ENCODE measurements at places on chromosomes 16 and 17. TPM values are rescaled to one million over a fixed set of nuclear protein-coding genes. Genes with fewer than 3 reads are reported as not detected.
A peak's percentile ranks its signal among the peaks of the same experiment; 100 is the strongest.

- DNase-seq: no peak
Observed at GRCh38 chr16:67766291-67766690, 40.1 kb downstream of the RANBP10 start.

DNA sequence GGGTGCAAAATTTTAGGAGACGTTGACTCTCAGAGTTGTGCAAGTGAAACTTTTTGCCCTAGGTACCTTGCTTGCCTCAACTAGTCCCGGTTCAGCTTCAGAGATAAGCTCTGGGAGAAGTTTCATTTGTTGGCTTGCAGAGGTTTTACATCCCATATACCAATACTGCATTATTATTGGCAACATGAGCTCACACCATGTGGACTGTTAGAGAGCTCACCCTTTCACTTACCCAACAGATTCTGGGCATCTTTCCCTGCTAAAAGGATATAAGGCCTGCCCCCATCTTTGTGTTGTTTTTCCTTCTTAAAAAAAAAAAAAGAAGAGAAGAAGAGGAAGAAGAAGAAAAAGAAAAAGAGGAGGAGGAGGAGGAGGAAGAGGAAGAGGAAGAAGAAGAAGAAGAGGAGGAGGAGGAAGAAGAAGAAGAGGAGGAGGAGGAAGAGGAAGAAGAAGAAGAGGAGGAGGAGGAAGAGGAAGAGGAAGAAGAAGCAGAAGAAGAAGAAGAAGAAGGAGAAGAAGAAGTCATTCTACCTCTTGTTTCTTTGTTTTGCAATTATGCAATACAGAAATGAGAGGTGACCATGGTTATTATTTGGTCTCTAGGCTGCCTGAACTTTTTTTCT is 292.6 kb upstream of the IRX3 start:
- no peak for DNase-seq

DBNDD1 gene
- 28.9 TPM for total RNA-seq

DNA sequence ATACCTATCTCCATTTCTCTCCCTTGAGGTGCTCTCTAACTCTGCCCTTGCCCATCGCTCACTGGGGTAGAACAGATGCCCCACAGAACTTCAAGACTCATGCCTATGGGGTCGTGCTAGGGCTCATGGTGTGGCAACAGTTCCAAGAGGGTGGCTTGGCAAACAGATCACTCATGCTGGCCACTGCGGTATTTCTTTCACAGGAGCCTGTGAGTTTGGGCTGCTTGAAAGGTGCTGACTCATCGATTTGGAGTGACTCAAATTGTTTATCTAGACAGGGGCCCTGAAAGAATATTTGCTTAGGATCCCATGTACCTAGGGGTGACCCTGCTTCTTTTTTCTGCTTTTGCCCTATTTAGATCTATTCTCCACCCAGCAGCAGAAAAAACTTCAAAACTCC is 69.9 kb downstream of the IRX5 start:
- DNase-seq: no peak

C1QL1 gene
- 22.9 TPM for total RNA-seq

- DNase-seq: no peak
Observed at GRCh38 chr16:22005746-22006145, 2.2 kb upstream of the MOSMO start.

HS3ST4 gene
- total RNA-seq: not detected

DNA sequence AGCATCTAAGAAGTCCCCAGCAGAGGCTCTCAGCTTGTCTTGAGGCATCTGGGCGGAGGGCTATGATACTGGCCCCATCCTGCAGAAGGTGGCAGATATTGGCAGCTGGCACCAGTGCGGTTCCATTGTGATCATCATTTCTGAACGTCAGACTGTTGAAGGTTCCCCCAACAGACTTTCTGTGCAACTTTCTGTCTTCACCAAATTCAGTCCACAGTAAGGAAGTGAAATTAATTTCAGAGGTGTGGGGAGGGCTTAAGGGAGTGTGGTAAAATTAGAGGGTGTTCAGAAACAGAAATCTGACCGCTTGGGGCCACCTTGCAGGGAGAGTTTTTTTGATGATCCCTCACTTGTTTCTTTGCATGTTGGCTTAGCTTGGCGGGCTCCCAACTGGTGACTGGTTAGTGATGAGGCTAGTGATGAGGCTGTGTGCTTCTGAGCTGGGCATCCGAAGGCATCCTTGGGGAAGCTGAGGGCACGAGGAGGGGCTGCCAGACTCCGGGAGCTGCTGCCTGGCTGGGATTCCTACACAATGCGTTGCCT is at the start of gene CIITA:
CIITA (plus strand) TSS at position 404 of the 543 bp plus-strand sequence; CDS start at position 533, 129 bp downstream.
- DNase-seq: peak; percentile 94

SEPTIN12 gene
- total RNA-seq: not detected

NPW gene
- not detected for total RNA-seq

GPR142 gene
- not detected for total RNA-seq

GRCh38 chr16:53131363-53132071 is 76.7 kb downstream of the CHD9 start:
- DNase-seq: peak; percentile 38

CNTNAP1 gene
- 20.8 TPM for total RNA-seq

PIRT gene
- total RNA-seq: not detected

- DNase-seq: no peak
Observed at GRCh38 chr16:49816875-49817274, 39.0 kb downstream of the ZNF423 start.

GRCh38 chr17:3818786-3819185 is 17.8 kb upstream of the ITGAE start:
- peak; percentile 33 for DNase-seq

TAOK2 gene
- 45.4 TPM for total RNA-seq

CIBAR2 gene
- total RNA-seq: not detected

DNA sequence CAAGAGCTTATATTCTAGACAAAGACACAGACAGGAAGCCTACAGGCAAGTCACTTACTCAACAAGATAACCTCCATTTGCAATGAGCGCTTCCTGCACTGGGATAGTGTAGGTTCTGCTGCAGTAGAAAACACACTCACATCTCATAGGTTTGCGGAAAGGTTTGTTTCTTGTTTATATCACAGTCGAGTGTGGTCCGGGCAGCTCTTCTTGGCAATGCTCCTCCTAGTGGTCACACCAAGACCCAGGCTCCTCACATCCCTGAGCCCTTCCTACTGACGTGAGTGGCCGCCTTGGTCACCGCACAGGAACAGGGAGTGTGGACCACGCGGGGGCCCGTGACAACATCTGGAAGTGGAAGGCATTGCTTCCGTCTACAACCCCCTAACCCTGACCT is 48.0 kb upstream of the RBFOX3 start:
- DNase-seq: peak; percentile 10

GCGR gene
- not detected for total RNA-seq

All from A172 (cell line).